ENCODE measurements at places on chromosomes 11 and 22.

DNA sequence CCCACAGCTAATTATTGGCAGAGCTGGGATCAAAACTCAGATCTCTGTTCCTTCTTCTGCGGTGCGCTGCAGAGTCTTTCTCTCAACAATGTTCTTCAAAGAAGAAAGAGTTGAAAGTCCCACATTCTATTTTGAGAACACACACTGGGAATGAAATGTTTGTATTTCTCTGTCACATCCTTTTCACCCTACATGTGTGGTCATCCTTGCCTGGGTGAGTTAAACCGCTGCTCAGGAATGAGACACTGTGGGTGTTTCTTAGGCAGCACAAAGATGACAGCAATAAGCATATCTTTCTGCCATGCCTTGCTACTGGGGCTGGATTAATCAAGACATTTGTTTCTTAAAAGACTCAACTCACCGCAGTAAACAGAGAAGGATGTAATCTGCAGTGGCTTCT is 222.6 kb downstream of the LARGE1 start:
- no peak for DNase-seq

- DNase-seq: no peak
Observed at GRCh38 chr11:93528757-93529645, 14.2 kb downstream of the SMCO4 start.

- DNase-seq: no peak
Observed at GRCh38 chr11:18295316-18295715, 26.6 kb downstream of the HPS5 start.

DNA sequence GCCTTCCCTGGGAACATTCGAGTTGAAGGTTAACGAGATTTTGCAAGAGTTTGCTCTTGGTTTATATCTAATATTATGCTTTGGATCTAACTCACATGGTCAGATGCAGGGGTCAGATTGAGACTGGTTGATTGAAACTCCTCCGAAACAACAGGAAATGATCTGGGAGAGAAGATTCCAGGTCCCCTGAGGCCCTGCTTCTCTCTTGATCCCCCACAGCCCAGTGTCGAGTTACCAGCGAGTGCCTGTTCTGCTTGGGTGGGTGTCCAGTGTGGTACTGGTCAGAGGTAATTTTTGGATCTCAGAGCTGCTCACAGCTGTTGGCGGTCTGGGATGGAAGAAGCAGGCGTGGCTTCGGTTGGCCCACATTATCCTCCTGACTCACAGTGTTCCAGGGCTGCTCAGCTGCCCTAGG is 9.2 kb downstream of the FBLN1 start:
- no peak for DNase-seq

DNA sequence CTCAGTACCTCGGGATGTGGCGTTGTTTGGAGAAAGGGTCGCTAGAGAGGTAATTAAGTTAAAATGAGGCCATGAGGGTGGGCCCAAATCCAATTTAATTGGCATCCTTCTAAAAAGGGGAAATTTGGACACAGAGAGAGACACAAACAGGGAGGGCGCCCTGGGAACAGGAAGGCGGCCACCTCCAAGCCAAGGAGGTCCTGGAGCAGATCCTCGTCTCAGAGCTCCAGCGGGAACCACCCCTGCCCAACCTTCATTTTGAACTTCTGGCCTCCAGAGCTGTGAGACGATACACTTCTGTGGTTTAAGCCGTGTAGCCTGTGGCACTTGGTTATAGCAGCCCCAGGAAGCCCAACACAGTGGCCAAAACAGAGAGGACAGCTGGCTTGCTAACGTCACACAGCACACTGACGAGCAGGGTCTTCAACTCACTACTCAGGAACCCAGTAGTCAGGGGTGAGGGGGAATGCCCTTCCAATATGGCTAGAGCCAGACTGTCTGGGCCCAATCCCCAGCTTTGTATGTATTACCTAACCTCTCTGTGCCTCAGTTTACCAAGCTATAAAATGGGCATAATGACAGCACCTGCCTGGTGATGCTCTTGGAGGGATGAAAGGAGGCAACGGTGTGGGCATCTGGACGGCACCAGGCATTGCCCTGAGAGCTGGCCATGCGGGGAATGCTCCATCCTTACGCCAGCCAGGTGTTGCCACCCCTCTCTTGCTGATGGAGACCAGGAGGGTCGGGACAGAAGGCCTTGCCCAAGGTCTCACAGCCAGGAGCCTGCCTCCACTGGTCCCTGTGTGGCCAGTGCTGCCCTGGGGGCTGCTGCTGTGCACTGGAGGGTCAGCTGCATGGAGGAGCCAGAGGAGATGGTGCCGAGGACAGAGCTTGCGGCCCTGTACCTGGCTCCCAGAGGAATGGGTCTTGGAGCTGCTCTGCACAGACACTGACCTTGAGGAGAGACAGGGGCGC is 53.3 kb upstream of the LINC01488 start:
- no peak for DNase-seq

DNA sequence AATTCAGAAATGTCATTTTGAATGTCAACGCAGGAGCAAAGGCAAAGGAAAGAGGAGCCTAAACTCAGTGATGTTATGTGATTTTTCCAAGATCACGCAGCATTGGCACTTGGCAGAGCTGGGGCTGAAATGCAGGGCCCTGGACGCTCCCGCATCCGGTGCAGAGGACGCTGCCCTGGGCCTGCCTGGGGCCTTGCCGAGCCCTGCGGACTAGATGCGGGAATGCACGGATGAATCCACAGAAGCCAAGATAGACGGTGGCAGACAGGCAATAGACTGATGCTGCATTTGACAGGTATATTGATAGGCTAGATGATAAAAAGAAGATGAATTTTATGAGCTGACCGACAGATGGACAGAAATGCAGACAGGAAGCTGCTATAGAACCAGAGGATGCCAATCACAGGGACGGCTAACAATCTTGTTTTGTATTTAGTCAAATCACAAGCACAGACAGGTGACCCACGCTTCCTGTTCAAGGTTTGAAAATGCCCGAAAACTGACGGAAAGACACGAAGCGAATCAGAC is 696 bp upstream of the MARK2 start:
- DNase-seq: peak; percentile 54

Measured in CD8-positive, alpha-beta memory T cell (primary cell).